Chondrocyte (in vitro differentiated cells): ENCODE measurements at places on chromosomes 6 and 20. TPM values are rescaled to one million over a fixed set of nuclear protein-coding genes. Genes with fewer than 3 reads are reported as not detected.
A peak's percentile ranks its signal among the peaks of the same experiment; 100 is the strongest.

The DPPA5 gene
- total RNA-seq, result not detected in 3 replicates

The LINC00237 gene
- total RNA-seq, result not detected in 3 replicates

The HTR1B gene
- 0.57 to 1.2 TPM (median 0.65 TPM) in 3 replicates for total RNA-seq

The FKBP1C gene
- total RNA-seq, result 0.44 to 0.82 TPM (median 0.75 TPM) in 3 replicates

The ZBTB46 gene
- total RNA-seq, result 5.9 to 8.3 TPM (median 6.0 TPM) in 3 replicates

The TSBP1 gene
- total RNA-seq, result not detected in 3 replicates

The STMN3 gene
- 7.8 to 15.0 TPM (median 7.8 TPM) in 3 replicates for total RNA-seq

The ADAM33 gene
- total RNA-seq, result 4.1 to 13.1 TPM (median 12.2 TPM) in 3 replicates

The PDYN gene
- not detected in 3 replicates for total RNA-seq

- no peak for DNase-seq
- no peak overlapping the region for H3K4me3 ChIP-seq
- H3K27ac ChIP-seq, result no peak overlapping the region
- peaks cover 12% of the 10 kb centered on the region for H3K4me1 ChIP-seq
- H3K36me3 ChIP-seq, result no peaks in the 10 kb centered on the region
Observed at GRCh38 chr6:77021778-77022177, 441.5 kb downstream of the HTR1B start.

DNA sequence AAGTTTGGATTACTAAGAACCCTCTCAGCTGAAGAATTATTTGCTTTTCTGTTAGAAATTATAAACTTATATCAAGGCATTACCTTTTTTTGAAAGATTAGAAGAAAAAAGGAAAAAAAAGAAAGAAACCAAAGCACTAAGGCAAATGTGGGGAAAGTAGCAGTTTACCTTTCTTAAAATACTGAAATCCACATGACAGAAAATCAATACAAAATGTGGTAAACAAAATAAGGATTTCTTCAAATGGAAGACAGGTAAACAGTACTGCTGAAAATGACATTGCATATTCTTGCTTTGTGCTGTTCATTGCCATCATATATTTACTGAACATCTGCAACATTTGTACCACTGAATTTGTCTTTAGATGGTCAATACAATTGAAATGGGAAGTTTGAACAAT is 411.2 kb upstream of the PLCB4 start:
- no peaks in the 10 kb centered on the region for H3K27me3 ChIP-seq
- peaks cover 3% of the 10 kb centered on the region for H3K36me3 ChIP-seq
- peaks cover 8% of the 10 kb centered on the region for H3K4me1 ChIP-seq
- H3K4me3 ChIP-seq, result no peak overlapping the region

GRCh38 chr6:124420116-124420840 is 542.0 kb upstream of the RNF217 start:
- no peak for DNase-seq
- H3K4me1 ChIP-seq, result peaks cover 4% of the 10 kb centered on the region
- H3K4me3 ChIP-seq, result no peak overlapping the region
- no peaks in the 10 kb centered on the region for H3K27me3 ChIP-seq
- no peaks in the 10 kb centered on the region for H3K36me3 ChIP-seq

DNA sequence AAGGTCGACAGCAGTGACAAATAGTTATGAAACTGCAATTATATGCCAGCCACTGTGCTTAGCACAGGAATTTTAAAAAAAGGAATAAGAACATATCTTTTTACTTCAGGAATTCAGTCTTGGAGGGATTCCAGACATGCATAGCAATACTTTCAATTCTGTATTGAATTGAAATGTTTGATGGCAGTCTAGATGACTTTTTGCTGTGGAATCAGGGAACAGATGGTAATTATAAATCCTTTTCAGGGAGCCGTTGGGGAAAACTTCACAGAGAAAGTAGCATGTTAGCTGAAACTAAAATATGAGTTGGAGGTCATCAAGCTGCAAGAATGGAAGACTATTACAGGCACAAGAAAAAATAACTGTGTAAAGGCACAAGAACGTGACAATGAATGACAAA is 74.8 kb downstream of the IMPG1 start:
- no peak for DNase-seq
- no peak overlapping the region for H3K27ac ChIP-seq
- no peak overlapping the region for H3K4me3 ChIP-seq
- H3K4me1 ChIP-seq, result peaks cover 19% of the 10 kb centered on the region
- peaks cover 17% of the 10 kb centered on the region for H3K27me3 ChIP-seq
- no peaks in the 10 kb centered on the region for H3K36me3 ChIP-seq

DNA sequence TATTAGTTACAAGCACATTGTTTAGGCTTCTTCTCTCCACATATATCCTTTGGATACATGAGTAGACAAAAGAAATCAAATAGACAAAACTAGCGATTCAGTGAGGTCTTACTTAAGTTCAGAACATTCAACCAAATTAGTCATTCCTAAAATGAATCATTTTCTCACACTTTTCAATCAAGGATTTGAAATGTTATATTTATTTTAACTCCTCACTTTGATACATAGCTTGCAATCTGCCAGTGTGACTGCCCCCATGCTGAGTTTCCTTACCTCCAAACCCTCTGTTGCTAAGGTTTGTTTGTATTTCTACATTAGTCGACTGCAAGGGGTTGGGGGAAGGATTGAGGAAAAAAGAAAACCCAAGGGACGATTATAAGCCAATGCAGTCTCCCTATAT is 3.5 kb upstream of the MOXD1 start:
- H3K27me3 ChIP-seq, result no peaks in the 10 kb centered on the region
- peaks cover 39% of the 10 kb centered on the region for H3K4me1 ChIP-seq
- no peaks in the 10 kb centered on the region for H3K36me3 ChIP-seq
- H3K27ac ChIP-seq, result peak overlapping the region; percentile 54
- DNase-seq, result no peak

- H3K4me3 ChIP-seq, result no peak overlapping the region
- DNase-seq, result no peak
- peaks cover 3% of the 10 kb centered on the region for H3K36me3 ChIP-seq
- no peaks in the 10 kb centered on the region for H3K27me3 ChIP-seq
Observed at GRCh38 chr6:20608356-20608755, 74.1 kb downstream of the CDKAL1 start.

- H3K4me3 ChIP-seq, result no peak overlapping the region
- no peaks in the 10 kb centered on the region for H3K27me3 ChIP-seq
- H3K27ac ChIP-seq, result no peak overlapping the region
- no peaks in the 10 kb centered on the region for H3K36me3 ChIP-seq
Observed at GRCh38 chr6:53584726-53585125, 39.8 kb upstream of the GCLC start.

DNA sequence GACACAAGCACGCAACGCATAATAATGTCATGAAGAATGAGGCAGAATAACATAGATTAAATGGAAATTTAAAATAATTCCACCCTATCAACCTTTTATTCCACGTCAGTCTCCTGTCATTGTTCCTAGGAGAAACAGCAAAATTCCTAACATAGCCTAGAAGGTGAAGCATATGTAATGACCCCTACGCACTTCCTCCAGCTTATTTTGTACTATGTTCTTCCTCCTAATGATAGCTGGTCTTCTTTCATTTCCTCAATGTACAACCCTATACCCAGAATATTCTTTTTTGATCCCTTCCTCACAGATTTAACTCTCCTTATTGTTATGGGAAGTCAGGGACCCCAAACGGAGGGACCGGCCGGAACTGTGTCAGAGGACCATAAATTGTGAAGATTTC is 122.0 kb upstream of the CARMIL1 start:
- no peak overlapping the region for H3K4me3 ChIP-seq
- no peak for DNase-seq
- H3K27me3 ChIP-seq, result no peaks in the 10 kb centered on the region
- H3K27ac ChIP-seq, result peak overlapping the region; percentile 79
- peaks cover 18% of the 10 kb centered on the region for H3K36me3 ChIP-seq

GRCh38 chr6:136945072-136945471 is 23.0 kb downstream of the SLC35D3 start:
- no peaks in the 10 kb centered on the region for H3K4me1 ChIP-seq
- no peak for DNase-seq
- H3K27me3 ChIP-seq, result peaks cover 14% of the 10 kb centered on the region
- H3K36me3 ChIP-seq, result peaks cover 2% of the 10 kb centered on the region

GRCh38 chr6:67629258-67629657 is 1005.8 kb upstream of the ADGRB3 start:
- H3K4me1 ChIP-seq, result peaks cover 31% of the 10 kb centered on the region
- H3K36me3 ChIP-seq, result peaks cover 2% of the 10 kb centered on the region
- no peak overlapping the region for H3K27ac ChIP-seq
- no peak for DNase-seq
- H3K27me3 ChIP-seq, result no peaks in the 10 kb centered on the region

- H3K27me3 ChIP-seq, result no peaks in the 10 kb centered on the region
- H3K4me3 ChIP-seq, result no peak overlapping the region
- no peaks in the 10 kb centered on the region for H3K36me3 ChIP-seq
- H3K4me1 ChIP-seq, result peaks cover 4% of the 10 kb centered on the region
- H3K27ac ChIP-seq, result no peak overlapping the region
Observed at GRCh38 chr20:62052336-62052841, 13.3 kb downstream of the TAF4 start.

DNA sequence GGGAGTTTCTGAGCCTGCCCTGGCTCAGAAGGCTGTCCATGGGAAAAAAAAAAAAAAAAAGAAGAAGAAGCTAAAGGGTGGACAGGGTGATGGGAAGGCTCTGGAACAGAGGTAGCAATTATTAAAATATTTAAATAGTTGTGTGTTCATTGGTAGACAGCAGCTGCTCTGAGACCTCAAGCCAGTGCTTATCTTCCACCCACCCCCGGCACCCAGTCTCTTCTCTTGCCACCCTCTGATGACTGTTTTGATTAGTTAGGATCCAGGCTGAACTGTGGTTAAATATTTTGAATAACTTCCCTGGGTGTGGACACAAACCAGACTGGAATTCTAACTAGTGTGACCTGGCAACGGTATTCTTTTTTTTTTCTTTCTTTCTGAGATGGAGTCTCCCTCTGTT is 16.9 kb upstream of the SRSF3 start:
- H3K4me1 ChIP-seq, result peaks cover 46% of the 10 kb centered on the region
- H3K27me3 ChIP-seq, result no peaks in the 10 kb centered on the region
- H3K36me3 ChIP-seq, result no peaks in the 10 kb centered on the region

DNA sequence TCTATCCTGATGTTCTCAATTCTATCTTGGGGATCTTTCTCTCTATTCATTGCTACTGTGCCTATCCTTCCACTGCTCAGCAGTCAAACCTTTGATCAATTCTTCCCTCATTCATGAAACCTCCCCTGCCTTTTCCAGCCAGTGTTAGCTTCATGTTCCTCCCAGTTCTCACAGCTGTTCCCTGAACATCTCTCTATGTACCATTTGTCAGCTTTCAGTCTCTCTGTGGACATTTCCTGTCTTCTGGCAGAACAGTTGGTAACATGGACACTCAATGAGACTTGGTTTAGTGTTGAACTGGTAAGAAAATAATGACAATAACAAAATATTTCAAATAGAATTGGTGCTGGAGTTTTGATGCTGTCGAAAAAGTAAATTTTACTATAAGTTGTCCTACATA is 26.2 kb downstream of the SPTLC3 start:
- DNase-seq, result no peak
- H3K36me3 ChIP-seq, result peaks cover 1% of the 10 kb centered on the region
- H3K4me1 ChIP-seq, result peaks cover 12% of the 10 kb centered on the region
- no peak overlapping the region for H3K27ac ChIP-seq
